Heart left ventricle (tissue), 16 donors: ENCODE measurements at places on chromosomes 1 and 21. TPM values are rescaled to one million over a fixed set of nuclear protein-coding genes. Genes with fewer than 3 reads are reported as not detected.

The RASSF5 gene
- 5.6 TPM for total RNA-seq

The CNKSR1 gene
- 1.5 TPM for total RNA-seq

- DNase-seq, result no peak
Observed at GRCh38 chr1:205348554-205349487, 7.9 kb downstream of the KLHDC8A start.

- peak; percentile 41 for DNase-seq
Observed at GRCh38 chr1:1165900-1166421, 7.7 kb upstream of the TTLL10 start.

GRCh38 chr1:215360758-215361157 lies 206.3 kb upstream of the KCTD3 start:
- no peak for DNase-seq

DNA sequence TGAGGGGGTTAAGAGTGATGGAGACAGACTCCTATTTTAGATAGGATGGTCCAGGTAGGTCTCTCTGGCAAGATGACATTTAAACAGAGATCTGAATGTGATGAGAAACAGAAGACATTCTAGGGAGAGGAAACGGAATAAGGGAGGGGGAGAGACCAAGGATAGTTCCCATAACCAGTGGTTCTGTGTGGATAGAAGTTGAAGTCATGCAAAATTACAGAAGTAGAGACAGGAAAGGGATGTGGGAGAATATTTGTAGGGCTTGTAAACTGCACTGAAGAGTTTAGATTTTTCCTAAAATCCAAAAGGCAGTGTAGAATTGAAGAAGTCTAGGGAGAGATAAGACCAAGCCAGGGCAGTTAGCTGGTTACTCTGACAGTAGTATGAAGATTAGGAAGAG lies 200.6 kb downstream of the GRIK1 start:
- DNase-seq, result no peak

GRCh38 chr1:240152611-240153297 lies 61.1 kb downstream of the FMN2 start:
- no peak for DNase-seq

DNA sequence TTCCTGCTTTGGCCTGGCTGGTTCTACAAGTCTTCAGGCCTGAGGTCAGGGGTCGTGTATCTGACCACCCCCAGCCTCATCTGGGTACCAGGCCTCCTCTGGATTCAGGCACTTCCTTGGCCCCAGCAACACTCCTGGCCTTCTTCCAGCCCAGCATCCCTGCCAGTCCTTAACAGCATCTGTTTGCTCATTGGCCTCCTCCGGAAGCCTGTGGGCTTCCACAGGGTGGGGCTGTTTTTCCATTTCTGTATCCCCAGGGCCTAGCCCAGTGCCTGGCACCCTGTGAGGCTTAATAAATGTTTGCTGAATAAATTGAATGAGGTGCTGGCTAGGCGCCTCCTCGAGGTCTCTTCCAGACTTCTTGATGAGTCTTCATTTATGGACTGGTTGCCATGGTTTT lies 21.5 kb upstream of the GPR37L1 start:
- no peak for DNase-seq

DNA sequence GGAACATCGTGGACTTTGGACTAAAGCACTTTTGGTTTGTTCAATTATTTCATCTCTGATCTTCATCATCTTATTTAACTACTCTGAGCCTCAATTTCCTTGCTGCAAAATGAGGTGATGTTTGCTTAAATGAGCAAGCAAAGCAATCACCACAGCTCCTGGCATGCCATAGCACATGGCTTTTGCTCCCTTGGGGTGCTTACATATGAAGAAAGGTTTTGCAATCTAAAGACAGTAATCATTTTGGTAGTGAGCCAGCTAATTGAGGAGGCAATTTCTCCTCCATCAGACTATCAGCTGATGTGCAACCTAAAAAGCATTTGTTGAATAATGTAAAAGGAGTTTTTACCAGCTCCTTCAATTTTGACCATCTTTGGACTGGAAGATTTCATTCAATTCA lies 68.8 kb upstream of the KCNJ15 start:
- no peak for DNase-seq

GRCh38 chr1:51044834-51045233 lies 57.2 kb upstream of the C1orf185 start:
- DNase-seq, result no peak

DNA sequence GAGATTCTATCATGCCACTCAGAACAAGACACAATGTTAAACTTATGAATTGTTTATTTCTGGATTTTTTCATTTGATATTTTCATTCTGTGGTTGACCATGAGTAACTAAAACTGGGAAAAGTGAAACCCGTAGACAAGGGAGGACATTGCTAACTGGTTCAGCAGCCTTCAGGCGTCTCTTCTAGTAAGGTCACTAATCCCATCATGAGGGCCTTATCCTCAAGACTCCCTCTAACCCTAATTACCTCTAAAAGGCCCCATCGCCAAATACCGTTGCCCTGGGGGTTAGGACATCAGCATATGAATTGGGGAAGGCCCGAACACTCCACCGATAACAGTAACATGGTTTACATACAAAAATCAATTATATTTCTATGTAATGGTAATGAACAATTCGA lies 247.6 kb downstream of the TM2D1 start:
- no peak for DNase-seq

GRCh38 chr1:26059906-26060305 lies 7.5 kb downstream of the TRIM63 start:
- DNase-seq, result no peak

DNA sequence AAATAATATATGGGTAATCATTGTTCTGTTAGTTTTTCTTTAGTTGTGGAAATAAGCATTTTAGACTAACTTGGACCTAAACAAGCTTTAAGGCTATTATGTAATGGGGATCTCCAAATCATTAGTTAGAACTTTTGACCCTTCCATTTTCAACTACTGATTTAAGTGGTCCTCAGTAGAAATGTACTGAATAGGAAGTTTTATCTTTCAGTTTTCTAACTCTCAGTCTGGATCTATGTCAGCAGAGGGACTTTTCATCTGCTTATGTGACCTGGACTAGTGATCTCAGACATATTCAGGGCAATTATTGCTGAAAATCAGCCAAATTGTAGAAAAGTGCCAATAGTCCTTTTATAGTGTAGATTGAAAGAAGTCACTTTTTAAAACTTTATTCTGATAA lies 56.0 kb downstream of the SASS6 start:
- no peak for DNase-seq

- DNase-seq, result peak; percentile 33
Observed at GRCh38 chr1:176843352-176844297, 320.9 kb downstream of the ASTN1 start.

GRCh38 chr1:30144831-30145230 lies 578.6 kb downstream of the MATN1 start:
- DNase-seq, result no peak

DNA sequence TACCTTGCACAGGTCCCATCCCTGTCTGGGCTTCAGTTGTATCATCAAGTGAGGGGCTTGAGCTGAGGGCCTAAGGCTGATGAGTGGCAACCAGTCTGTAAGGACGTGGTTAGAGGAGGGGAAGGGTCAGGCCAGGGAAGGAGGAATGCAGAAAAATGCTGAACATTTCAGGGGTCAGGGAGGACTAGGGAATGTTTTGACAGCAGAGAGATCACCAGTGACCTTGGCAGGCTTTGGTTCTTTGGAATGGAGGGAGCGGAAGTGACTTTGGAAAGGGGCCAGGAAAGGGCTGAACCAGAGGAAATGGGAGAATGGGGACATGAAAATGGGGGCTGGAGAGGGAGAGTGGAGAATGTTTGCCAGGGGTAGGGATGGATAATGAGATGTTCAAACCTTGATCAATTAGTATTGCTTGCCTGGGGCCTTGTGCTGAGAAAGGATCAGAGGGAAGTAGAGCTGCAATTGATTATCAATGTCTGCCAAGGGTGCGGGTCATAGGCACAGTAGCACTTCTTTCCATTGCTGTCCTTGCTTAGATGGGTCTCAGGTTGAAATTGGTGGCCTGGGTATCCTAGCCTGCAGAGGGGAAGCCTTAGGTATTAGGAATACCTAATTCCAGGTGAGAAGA lies 7.4 kb downstream of the LDLRAP1 start:
- peak; percentile 34 for DNase-seq
